ENCODE measurements at places on chromosomes 13 and 19.

- DNase-seq: no peak
These were observed 149.7 kb downstream of the OXGR1 start for GRCh38 chr13:96844616-96845015.

GRCh38 chr19:827710-828321 lies at the start of gene AZU1:
TSS of gene AZU1 (plus strand) at chr19:827837. CDS start at chr19:827847, 10 bp downstream.
- no peak for DNase-seq

DNA sequence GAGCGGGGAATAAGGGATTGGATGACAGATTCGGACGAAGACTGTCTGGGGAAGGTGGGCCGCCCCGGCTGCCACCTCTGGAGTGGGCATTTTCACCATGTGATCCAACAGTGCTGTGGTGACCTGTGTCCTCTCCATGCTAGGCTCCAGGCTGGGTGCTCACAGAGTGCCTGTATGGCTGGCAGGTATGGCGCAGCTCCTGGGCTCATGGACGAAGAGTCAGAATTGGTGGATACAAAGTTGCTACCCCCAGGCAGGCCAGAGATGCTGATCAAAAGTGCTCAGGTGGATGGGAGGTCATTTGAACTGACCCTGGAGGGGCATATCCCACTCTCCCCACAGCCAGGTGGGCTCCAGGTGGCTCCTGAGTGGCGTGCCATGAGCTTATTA lies 111.3 kb upstream of the UQCRFS1 start:
- no peak for DNase-seq

- DNase-seq: no peak
These were observed 80.5 kb upstream of the MCF2L start for GRCh38 chr13:112888238-112889111.

- no peak for DNase-seq
These were observed 47.9 kb upstream of the C13orf42 start for GRCh38 chr13:51158880-51159518.

DNA sequence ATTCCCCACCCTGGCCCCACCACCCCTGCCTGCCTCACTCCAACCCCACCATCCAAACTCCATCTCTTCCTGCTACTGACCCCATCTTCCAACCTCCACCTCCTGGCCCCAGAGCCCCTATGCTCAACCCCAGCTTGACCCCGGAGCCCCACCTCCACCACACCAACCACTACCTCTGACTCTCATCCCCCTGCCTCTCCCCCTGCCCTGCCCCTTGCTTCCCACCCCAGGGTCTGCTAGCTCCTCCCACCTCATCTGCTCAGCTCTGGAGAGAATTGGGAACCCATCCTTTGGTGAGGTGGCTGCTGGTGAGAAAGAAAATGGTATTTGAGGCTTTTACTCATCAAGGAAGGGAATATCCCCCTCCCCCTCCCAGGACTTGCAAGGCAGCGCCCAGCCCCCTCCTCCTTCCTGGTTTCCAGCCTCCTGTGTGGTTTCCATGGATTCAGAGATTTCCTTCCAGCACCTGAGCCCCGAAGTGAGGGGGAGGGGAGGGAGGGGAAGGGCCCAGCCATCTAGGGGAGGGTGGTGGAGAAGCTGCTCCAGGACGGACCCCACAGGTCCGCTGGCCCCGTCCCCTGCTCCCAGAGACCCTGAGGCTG lies 11.4 kb upstream of the PEPD start:
- DNase-seq: no peak

DNA sequence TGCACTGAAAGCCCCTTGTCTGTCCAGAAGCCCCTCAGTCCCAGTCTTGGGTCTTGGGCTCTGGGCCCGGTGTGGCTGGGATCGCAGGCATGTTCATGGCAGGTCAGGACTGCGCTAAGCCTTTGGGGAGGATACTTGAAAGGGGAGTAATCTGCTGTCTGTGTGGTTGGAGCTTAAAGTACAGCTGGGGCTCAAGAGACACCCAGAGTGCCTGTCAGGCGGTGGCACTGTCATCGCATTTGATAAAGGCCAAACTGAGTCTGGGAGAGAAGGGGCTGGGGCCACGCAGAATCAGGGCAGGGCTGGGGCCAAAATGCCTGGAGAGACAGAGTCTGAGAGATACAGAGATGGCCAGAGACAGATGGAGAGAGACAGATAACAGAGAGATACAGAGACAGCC lies 4.2 kb upstream of the CILP2 start:
- DNase-seq: no peak

- DNase-seq: no peak
These were observed 150.2 kb downstream of the ZNF536 start for GRCh38 chr19:30522341-30522740.

GRCh38 chr13:67045357-67045756 lies 184.8 kb downstream of the PCDH9 start:
- no peak for DNase-seq

DNA sequence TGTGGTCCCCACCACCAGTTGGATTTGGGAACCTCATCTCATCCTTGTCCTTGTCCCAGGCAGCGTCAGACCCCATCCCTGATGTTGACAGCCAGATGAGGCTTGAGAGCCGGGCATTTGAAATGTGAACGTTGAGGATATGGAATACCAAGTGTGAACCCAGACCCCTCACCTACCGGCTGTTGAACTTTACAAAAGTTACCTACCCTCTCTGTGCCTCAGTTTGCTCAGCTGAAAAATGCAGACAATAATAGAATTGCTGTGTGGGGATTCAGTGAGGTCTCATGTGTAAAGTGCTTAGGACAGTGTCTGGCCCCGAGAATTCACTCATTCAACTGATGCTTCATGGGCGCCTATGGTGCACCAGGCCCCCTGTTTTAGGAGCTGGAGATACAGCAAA lies 693 bp upstream of the SIGLEC14 start:
- no peak for DNase-seq

GRCh38 chr19:16601378-16602052 lies 26.5 kb downstream of the MED26 start:
- no peak for DNase-seq

DNA sequence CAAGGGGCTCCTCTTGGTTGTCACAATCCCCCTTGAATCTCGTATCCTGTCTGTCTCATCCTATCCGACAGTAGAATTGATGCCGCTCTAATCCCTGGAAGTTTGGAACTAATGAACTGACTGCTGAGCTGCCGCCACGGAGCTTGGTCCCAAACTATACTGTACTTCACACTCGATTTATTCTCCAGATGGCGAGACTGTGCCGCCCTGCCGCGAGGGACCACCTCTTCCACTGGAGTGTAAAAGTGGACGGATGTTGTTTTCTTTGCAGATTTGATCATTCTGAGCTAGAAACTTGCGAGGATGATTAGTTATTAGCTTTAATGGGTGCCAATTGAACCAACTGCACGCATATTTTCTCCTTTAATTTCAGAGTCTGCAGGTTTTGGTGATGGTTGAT lies 117.2 kb downstream of the ZIC5 start:
- no peak for DNase-seq

GRCh38 chr13:80399340-80400163 lies 58.6 kb upstream of the SPRY2 start:
- DNase-seq: no peak

- DNase-seq: peak; percentile 62
These were observed 330.3 kb upstream of the MIR17HG start for GRCh38 chr13:91017031-91017668.

DNA sequence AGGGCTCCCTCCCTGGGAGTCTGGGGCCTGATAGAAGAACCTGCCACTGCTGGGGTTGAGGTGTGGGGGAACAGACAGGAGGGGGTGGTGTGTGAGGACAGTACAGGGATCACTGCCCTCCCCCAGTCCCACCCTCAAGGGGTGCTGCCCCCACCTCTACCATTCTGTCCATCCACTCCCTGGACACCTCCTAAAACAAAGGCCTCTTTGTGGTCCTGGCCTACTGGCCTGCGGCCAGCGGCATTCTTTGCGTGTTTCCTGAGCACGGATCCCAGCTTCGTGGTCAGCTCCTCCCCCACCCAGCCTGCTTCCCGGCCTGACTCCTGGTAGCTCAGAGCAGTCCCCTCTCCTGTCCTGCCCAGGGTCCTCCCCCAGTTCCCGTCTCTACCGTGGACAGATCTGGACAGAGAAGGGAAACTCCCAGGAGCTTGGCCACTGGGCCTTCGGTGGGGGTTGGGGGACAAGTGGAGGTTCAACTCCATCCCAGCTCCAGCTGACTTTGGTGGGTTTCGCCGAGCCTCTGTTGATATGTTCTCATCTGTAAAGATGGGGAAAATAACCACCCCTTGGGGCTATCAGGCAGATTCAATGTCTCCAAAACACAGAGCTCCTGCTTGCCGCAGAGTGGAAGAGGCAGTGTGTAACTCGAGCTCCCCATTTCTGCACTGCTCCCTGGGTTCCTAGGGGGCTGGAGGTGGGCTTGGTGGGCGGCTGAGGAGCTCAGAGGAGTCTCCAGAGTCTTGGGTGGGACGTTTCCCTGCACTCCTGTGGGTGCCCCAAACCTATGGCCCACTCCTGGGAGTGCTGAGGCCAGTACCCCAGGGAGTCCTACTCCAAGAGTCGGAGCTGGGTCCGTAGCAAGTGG lies 48.7 kb downstream of the LYL1 start:
- no peak for DNase-seq

GRCh38 chr19:13150187-13150930 lies at the start of the genes IER2 and STX10:
TSS of gene IER2 (plus strand) at chr19:13150411. CDS start at chr19:13153187, 2,776 bp downstream.
TSS of gene STX10 (minus strand) at chr19:13150375. CDS start at chr19:13150173, 202 bp downstream.
- peak; percentile 94 for DNase-seq

DNA sequence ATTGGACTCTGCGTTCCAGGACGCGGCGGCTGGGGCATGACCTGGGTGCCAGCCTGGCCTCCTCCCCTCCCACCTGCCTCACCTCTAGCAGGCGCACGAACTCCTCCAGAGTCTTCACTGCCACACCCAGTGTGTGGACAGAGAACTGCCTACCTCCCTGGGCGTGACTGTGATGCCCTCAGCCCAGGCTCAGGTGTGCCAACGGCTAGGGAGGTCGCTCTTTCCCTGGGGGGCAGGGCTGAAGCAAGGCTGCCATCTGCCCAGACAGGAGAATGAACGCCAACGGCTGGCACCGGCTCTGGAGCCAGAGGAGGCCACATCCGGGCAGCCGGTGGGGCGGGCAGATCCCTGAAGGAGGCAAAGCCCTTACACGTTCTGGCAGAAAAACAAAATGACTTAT lies 11.3 kb downstream of the NANOS3 start:
- DNase-seq: no peak

DNA sequence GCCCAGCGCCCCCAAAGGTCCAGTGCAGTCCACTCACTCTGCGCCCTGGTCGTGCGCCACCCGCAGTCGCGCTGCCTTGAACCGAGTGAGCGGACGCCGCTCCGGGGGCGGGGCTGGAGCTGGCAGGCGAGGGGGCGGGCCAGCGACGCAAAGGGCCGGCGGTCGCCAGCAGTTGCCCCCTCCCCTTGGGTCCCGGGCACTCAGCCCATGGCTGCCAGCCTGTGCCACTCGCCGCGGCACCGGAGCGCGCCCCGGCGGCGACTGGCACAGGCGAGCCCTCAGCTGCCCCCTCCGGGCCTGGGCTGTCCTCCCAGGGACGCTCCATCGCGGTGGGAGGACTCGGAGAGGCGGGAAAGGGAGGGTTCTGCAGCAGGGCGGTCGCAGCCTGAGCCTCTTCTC lies at the start of gene S1PR5:
S1PR5 (minus strand) TSS at position 87 of the 399 bp plus-strand sequence. CDS start 2,436 bp downstream, outside the sequence.
- DNase-seq: no peak

GRCh38 chr19:43678512-43679261 lies 8.7 kb upstream of the PLAUR start:
- no peak for DNase-seq

GRCh38 chr13:68584776-68585175 lies 1354.6 kb upstream of the PCDH9 start:
- DNase-seq: no peak

DNA sequence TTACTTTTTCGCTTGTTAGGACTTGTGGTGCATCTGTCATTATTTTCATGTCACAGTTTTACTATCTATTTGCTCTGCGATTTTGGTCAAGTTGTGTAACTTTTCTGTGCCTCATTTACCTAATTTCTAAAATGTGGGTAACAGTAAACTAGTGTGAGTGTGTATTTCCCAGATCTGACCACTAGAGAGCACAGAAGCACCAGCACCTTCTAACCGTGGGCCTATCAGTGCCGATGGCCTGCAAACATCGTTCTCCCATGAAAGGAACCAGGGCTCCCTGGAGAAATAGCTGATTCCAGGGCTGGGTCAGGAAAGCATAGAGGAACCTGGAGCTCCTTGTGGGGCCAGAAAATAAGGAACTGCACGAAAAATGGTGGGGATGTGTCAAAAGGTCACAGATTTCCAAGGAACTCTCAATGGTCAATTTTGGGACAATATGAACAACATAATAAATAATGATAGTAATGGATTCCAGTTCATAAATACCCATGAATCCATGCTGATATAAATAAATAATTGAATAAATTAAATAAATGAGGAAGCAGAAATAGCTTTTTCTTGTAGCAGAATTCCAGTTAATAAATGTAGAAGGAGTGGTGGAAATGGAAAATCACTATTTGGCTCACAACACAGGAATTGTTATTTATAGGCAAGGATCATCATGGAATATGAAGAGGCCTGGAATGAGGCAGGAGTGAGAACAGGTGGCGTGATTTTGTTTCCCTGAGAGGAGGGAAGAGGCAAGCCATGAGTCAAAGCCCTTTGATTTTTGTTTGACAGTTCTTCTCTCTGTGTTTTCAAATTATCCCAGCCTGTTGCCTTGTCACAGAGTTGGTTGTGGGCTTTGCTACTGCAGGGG lies 31.1 kb downstream of the CEACAM8 start:
- peak; percentile 68 for DNase-seq

DNA sequence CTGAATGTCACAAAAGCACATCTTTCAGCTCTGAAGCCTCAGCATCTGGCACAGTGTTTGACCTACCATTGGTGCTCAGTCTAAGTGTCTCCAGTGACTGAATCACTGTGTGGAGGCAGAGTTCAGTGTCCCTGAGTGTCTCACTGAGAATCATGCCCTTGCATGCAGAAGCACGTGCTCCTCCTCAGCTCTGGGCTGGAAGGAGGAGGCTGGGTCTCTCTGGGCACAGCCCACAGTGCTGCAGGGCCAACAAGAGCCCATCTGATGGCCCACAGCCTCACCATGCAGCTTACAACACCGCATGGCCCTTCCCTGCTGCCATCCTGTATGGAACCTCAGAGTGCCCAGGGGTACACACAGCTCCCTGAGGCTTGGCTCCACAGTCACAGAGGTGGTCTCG lies 86.1 kb downstream of the TEX26 start:
- DNase-seq: no peak

DNA sequence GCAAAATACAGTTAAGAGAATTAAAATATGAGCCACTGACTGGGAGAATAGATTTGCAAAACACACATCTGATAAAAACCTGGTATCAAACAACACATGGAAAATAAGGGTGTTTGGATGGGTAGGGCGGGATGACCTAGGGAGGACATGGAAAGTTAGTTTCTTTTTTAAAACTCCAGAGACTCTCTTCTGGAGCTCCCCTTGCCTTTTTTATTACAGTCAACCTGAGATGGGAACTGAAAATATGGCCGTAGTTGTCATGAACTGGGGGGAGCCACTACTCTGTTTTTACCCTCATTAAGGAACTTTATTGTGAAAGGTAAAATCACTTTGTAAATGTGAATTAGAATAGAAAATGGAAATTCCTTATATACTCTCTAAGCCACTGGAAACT lies 113.0 kb downstream of the ATP11A start:
- DNase-seq: no peak

DNA sequence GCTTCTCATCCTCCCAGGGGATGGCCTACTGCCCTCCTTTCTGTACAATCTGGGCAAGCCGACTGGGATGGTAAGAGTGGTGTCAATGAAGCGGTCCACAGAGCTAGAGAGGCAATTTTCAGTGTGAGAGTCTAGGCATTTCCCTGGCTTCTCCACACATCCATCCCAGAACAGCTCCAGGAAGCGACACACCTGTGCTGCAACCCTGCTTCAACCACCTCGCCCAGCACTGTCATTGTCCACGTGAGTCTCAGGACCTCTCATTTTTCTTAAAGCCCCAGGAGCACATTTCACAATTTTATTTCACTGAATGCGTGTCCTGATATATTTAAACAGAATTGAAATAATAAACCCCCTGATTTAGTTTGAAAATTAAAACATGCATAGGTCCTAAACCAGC lies 15.5 kb upstream of the UBL3 start:
- no peak for DNase-seq

GRCh38 chr19:48342841-48343540 lies 17.6 kb downstream of the EMP3 start:
- no peak for DNase-seq
